Esophagus squamous epithelium (tissue), 5 donors: ENCODE measurements at places on chromosomes 1 and 21.

DNA sequence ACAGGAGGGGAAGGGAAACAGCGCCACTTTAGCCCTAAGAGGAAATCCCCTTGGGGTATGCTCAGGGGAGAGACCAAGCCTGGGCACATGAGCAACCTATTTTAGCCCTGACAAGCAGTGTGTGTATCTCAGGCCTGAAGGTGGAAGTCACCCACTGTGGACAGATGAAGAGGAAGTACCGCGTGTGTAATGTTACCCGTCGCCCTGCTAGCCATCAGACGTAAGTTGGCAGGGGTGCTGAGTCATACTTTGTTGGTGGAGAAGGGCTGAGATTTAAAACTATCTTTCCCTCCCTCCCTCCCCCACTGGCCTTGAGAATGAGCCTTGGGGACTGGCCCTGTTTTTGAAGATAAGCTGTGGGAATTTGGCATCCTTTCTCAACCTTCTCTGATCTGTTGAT, 11.2 kb downstream of the AGO1 start:
- DNase-seq = peak; percentile 8

- no peak for DNase-seq
Observed at GRCh38 chr1:242318140-242318539, 206.4 kb downstream of the PLD5 start.

GRCh38 chr1:111197598-111198284, 2.7 kb downstream of the DENND2D start:
- DNase-seq = no peak

DNA sequence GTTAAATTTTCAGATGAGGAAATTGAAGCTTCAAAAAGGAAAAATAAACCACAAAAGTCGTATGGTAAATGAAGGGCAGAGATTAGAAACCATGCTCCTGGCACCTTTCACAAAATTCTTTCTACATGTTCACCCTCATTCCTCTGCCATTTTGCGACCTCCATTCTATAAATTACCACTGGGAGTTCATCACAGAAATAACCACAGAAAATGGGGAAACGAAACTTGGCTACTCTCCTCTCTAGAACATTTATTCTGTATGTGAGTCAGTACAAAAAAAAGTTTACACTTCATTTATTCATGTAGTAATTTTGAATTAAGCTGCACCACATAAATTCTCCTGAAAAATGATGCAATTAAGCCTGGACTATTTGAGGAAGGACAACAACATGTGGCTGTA, 320.9 kb upstream of the C1orf87 start:
- no peak for DNase-seq

- no peak for DNase-seq
Observed at GRCh38 chr1:182301467-182302198, 90.0 kb downstream of the GLUL start.

- DNase-seq = no peak
Observed at GRCh38 chr21:26077521-26077920, 93.0 kb downstream of the APP start.

DNA sequence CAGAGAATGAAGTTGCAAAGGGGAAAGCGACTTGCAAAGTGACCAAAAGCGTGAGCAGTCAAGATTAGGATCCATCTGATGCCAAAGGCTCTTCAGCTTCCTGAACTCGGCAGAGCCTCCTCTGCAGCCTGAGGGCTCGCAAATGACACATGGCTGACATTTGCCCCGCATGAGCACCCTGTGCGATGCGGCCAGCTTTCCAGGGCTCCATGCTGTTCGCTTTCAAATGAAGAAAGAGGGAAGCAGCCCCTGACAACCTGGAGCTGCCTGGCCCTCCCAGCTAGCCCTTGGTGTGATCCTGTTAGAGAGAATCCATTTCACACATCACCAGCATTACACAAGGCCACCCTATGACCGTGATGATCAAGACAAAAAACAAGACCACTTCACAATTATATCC, 20.2 kb upstream of the FAM131C start:
- no peak for DNase-seq

- DNase-seq = no peak
Observed at GRCh38 chr1:9291914-9292360, 757 bp upstream of the SPSB1 start.

- no peak for DNase-seq
Observed at GRCh38 chr1:8419172-8419571, 101.3 kb downstream of the SLC45A1 start.

GRCh38 chr1:39387452-39387851, 104.0 kb upstream of the BMP8A start:
- no peak for DNase-seq

GRCh38 chr1:47416319-47417169, 459 bp downstream of the FOXE3 start:
- no peak for DNase-seq
